ENCODE measurements at places on chromosomes 2 and 18.
A peak's percentile ranks its signal among the peaks of the same experiment; 100 is the strongest.

- no peak for DNase-seq
These were observed 87.1 kb downstream of the RTP5 start for GRCh38 chr2:241956521-241957110.

DNA sequence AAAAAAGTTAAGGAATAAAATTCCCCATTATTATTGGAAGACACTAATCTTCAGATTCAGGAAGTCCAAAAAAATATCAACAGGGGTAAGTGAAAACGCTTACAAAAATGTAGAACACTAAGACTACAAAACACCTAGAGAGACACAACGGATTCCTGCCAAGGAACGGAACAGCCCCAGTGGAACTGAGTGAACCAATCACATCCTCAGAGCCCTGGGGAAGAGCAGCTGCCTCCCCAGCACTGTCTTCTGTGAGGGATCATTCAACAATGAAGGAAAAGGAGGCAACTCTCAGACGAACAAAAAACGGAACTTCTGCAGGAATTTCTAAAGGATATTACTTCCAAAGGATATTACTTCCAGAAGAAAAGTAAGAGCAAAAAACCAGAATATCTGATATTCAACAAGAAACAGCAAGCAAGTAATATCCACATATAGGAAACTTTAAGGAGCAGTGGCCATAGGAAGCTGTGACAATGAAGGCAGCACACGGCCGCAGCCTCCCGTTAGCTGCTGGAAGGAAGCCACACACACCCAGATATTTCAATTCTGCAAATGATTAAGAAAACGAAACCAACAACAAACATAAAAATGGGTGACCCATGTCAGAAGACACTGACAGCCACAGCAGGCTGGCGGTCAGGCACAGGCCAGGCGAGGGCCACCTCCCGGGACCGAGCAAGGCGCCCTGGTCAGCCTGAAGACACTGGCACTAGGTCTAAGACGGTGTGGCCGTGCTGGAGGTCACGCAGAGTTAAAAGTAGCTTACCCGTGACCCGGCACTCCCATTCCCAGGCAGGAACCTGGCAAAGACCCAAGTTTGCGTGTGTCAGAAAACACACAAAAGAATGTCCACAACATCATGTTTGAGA lies 81.8 kb downstream of the HDAC4 start:
- peak; percentile 45 for DNase-seq

- no peak for DNase-seq
These were observed 114.9 kb upstream of the MSTN start for GRCh38 chr2:190177249-190178040.

GRCh38 chr2:236167297-236168109 lies 683 bp downstream of the GBX2 start:
- no peak for DNase-seq

- DNase-seq: no peak
These were observed 56.5 kb downstream of the TCF7L1 start for GRCh38 chr2:85189606-85190270.

- DNase-seq: no peak
These were observed 682.0 kb upstream of the ID2 start for GRCh38 chr2:7999683-8000476.

- no peak for DNase-seq
These were observed 670.7 kb upstream of the ZNF804A start for GRCh38 chr2:183927406-183928325.

GRCh38 chr2:174673440-174673839 lies 75.8 kb upstream of the WIPF1 start:
- DNase-seq: no peak

- DNase-seq: no peak
These were observed 171.1 kb downstream of the HDAC4 start for GRCh38 chr2:239229545-239230279.

DNA sequence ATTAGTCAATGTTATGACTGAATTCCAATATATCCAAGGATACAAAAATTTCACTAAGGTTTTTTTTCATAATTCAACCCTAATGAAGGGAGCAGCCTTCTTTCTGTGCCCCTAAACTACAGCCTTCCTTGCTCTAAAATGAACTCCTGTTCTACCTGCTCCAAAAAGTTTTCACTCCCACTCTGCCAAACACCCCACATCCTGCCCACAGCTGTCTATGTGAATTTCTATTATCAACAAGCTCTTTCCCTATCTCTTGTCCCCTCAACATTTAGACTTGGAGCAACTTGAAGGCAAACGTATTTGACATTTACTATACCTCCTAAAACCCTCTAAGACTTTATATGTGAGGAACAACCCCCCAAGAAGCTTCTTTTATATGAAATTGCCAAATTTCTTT lies 2.5 kb downstream of the STAT4 start:
- no peak for DNase-seq

GRCh38 chr2:157786663-157787363 lies 89.3 kb downstream of the ACVR1 start:
- no peak for DNase-seq

- no peak for DNase-seq
These were observed 6.0 kb upstream of the NFE2L2 start for GRCh38 chr2:177270531-177270930.

DNA sequence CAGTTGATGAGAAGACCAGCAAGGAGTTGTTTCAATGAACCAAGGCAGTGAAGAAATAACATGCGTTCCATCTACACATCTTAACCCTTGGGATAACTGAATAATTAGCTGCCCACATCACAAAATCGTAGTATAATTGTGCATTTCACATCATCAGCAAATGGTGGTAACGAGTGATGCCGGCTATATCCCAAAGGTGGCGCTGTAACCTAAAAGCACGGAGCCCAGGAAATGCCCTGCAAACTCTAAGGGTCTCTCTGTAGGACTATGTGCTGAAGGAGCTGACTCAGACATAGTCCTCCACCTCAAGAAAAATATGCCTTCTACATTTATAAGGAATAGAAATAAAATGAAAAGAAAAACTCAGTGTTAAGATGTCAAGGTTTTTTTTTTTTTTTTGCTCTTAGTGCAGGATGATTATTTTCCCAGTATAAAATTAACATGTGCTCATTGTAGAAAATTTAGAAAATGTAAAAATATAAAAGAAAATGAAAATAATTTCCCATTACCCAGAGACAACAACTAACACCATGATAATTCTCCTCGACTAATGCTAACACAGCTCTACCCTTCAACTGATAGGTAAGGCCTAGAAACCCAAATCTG lies 23.1 kb upstream of the DSG3 start:
- no peak for DNase-seq

DNA sequence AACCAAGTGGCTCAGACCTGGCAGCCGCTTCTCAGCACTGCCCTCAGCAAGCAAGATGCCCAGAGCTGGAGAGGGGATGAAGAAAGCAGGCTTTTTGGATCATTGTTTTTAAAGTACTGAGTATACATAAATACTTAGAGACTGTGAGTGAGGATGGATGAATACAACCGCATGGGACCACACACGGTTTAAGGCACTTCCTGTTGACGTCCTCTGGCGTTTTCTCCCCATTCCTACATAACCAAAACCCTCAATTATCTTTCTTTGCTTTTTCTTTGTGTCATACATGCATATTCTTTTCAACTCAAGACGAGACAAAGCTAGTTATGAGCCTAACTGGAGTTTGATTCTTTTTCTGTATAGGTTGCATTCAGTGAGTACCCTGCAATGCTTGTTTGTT lies 198.4 kb downstream of the GALR1 start:
- no peak for DNase-seq

GRCh38 chr18:13147130-13147529 lies 71.4 kb upstream of the LDLRAD4 start:
- DNase-seq: no peak

- no peak for DNase-seq
These were observed 26.5 kb upstream of the PXDN start for GRCh38 chr2:1770566-1771380.

DNA sequence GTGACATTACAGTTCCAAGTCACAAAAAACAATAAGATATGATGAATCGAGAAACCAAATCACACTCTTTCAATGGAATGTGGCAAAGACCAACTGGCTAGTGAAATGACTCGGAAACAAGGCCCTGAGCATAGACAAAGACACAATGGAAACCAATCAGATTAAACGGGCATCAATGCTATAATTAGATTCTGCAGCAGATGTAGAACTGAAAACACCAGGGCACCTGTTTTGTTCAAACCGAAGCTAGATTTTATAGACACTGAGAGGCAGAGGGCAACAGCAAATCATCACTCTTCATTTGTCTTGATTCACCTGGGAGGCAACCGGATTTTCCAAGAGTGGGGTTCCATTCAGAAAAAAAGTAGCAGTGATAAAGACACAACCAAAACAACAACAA lies 92.8 kb upstream of the BARD1 start:
- DNase-seq: no peak

- no peak for DNase-seq
These were observed 96.6 kb downstream of the NEDD4L start for GRCh38 chr18:58140387-58141325.

- DNase-seq: no peak
These were observed 40.0 kb downstream of the NAPG start for GRCh38 chr18:10565835-10566234.

DNA sequence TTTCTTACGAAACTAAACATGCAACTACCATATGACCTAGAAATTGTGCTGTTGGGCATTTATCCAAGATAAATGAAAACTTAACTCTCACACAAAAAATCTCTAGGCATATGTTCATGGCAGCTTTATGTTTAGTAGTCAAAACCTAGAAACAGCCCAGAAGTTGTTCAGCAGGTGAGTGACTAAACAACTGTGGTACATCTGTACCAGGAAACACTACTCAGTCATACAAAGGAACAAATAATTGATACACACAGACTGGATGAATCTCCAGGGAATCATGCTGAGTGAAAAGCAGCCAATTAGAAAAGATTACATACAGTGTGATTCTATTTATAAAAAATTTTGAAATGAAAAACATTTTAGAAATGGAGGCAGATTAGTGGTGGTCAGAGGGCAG lies 29.3 kb downstream of the DYNC2LI1 start:
- DNase-seq: no peak

- DNase-seq: no peak
These were observed 107.5 kb upstream of the SERPINE2 start for GRCh38 chr2:224146356-224147160.

DNA sequence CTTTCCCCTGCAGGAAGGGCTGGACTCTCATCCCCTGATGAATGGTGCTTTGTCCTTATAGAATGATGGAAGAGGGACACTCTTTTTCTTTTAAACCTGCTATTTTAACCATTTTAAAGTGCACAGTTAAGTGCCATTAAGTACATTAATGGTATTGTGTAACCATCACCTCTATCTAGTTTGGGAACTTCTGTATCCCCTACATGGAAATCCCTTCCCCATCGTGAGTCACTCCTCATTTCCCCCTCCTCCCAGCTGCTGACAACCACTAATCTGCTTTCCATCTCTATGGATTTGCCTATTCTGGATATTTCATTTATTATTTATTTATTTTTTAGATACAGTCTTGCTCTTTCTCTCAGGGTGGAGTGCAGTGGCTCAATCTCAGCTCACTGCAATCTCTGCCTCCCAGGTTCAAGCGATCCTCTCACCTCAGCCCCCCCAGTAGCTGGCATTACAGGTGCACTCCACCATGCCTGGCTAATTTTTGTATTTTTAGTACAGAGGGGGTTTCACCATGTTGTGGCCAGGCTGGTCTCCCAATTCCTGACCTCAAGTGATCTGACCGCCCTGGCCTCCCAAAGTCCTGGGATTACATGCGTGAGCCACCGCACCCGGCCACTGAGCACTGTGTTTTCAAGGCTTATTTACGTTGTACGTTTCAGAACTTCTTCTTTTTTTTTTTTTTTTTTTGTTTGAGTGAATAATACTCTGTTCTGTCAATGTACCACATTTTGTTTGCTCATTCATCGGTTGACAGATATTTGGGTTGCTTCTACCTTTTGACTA lies 15.8 kb downstream of the DGKD start:
- DNase-seq: no peak

GRCh38 chr18:45106331-45106774 lies 425.7 kb downstream of the SETBP1 start:
- no peak for DNase-seq

DNA sequence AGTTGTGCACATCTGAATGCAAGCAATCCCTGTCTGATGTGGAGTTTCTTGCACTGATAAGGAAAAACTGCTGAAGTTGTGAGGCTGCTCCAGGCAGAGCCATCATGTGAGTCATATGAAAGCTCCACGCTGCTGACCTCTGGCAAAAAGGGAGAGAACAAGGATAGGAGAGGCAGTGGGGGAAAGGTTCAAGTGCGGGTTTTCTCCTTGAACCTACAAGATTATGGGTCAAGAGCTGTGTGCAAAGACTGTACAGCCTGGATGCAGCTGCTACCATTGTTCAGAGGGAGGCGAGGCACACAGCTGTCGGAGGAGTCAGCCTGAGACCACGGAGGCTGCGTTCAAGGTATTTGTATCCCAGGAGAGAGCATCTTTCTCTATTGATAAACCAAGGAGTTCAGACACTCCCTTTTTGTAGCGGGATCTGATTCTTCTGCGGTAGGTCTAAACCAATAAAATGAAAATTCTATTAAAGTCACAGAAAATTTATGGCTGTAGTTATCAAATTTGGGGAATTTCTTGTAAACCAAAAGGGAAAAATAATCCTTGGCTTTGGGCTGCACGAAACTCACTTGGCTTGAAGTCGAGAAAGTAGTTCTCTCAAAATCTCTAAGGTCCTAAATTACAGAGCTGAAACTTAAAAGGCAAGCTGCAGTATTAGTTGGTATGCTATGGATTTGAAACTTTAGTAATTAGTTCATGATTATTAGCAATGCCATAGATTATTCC lies at the start of gene CDK15:
Gene CDK15 (plus strand): TSS at position 96 of the 729 bp plus-strand sequence. CDS start 128 bp downstream, at position 224.
- peak; percentile 4 for DNase-seq

DNA sequence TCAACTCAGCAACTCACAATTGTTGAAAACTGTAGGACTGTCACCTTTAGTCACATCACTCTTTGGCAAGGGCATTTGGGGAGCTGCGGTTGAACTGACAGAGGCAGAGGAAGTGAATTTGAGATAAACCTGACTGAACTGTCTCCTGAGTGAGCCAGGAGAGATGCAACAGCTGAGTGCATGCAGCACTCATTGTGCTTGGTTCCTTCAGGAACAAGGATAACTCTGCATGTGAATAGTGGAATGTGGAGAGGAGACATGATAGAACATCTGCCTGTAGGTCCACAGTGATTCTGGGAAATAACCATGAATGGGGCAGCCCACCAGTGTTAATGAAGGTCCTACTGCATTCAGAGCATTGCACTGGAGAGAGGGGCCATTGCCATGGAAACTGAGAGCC lies 494.7 kb downstream of the STK39 start:
- DNase-seq: no peak

DNA sequence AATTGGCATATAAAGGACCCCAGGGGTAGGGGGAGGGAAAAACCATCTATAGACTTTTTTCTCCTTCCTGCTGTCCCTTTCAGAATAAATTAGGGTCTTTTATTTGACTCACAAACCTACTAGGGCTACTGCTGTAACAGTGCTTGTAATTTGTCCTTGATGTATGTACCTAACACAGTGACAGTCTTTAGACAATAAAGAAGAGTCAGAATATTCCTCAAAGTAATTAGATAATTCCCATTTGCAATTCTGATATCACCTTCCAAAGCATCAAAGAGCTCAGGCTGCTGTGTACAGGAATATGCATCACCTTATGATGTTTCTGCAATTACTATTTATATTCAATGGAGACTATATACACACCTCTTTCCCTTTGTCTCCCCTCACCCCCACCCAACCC lies 161.7 kb downstream of the MREG start:
- no peak for DNase-seq
